Fibroblast of the aortic adventitia (primary cell): ENCODE measurements at places on chromosomes 11 and 22. TPM values are rescaled to one million over a fixed set of nuclear protein-coding genes. Genes with fewer than 3 reads are reported as not detected.

Gene HMOX1
- total RNA-seq, result 59.2 and 170 TPM in 2 replicates

Gene OR8D4
- 0.09 and 0.25 TPM in 2 replicates for total RNA-seq

Gene CBLIF
- total RNA-seq, result not detected in 2 replicates

Gene SLC22A25
- not detected in 2 replicates for total RNA-seq

Gene OR52E8
- total RNA-seq, result not detected in 2 replicates

Gene SLC6A5
- total RNA-seq, result not detected in 2 replicates

Gene GPHA2
- not detected in 2 replicates for total RNA-seq

Gene TRIM49D1
- not detected in 2 replicates for total RNA-seq

Gene BRSK2
- total RNA-seq, result 0.36 TPM in 1 of 2 replicates, not detected in the other

Gene BTBD18
- total RNA-seq, result 0.09 TPM in 1 of 2 replicates, not detected in the other

Gene TP53AIP1
- total RNA-seq, result not detected in 2 replicates

Gene OR6X1
- not detected in 2 replicates for total RNA-seq

Gene APOL5
- not detected in 2 replicates for total RNA-seq

Gene LSP1
- 18.7 and 40.2 TPM in 2 replicates for total RNA-seq

Gene CCDC81
- total RNA-seq, result 0.36 and 2.6 TPM in 2 replicates

Gene SLCO2B1
- total RNA-seq, result 2.0 TPM in 1 of 2 replicates, not detected in the other

DNA sequence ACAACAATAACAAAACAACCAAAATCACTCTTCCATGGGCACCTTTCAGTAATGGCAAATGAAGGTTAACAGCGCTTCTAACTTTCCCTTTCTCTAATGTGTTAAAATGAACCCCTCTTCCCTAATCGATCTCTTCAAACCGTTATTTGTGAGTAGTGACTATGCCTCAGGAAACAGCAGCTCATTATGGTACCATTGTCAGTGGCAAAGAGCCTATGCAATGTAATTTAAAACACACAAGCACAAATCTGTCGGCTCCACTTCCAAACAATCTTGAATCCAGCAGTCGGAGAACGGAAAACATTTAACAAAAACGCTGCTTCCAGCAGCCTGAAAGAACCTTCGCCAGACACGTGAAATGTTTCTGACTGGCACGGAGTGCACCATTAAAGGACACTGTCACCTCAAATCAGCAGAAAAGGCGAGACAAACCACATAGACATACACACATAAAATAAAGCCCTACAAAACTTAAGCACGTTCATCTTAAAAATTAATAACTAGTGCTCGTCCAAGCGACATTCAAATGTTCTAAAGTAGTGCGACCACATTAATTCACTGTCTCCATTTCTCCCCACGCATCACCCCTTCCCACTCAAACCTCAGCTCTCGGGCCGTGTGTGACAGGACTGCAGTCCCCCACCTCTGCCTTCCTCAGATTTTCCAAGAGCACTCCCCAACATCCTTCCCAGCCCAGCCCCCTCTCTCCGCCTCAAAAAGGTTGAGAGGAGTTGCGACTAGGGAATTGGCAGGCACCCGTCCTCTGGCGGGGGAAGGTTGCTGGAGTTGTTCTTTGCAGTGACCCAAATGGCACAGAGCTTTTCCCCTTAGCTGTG lies 748 bp downstream of the RAB30 start:
- DNase-seq, result peak; percentile 41

- DNase-seq, result peak; percentile 16
Observed at GRCh38 chr22:19287076-19287707, 4.3 kb downstream of the CLTCL1 start.

DNA sequence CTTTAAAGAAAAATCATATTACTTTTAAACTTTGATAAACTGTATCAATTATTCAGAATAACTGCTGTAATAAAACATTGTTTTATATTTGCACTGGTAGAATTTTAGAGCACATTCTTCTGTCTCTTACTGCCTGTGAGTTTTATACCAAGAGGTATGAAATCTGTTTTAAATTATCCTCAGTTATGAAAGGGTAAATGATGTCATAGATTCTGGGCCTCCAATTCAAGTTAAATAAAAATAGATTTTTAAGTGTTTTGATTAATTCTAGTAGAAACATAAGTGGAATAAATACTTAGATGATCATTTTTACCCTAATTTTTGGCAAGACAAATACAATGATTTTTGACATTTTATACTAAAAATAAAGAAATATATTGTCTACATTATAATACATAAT lies 93.0 kb downstream of the GUCY1A2 start:
- peak; percentile 52 for DNase-seq

DNA sequence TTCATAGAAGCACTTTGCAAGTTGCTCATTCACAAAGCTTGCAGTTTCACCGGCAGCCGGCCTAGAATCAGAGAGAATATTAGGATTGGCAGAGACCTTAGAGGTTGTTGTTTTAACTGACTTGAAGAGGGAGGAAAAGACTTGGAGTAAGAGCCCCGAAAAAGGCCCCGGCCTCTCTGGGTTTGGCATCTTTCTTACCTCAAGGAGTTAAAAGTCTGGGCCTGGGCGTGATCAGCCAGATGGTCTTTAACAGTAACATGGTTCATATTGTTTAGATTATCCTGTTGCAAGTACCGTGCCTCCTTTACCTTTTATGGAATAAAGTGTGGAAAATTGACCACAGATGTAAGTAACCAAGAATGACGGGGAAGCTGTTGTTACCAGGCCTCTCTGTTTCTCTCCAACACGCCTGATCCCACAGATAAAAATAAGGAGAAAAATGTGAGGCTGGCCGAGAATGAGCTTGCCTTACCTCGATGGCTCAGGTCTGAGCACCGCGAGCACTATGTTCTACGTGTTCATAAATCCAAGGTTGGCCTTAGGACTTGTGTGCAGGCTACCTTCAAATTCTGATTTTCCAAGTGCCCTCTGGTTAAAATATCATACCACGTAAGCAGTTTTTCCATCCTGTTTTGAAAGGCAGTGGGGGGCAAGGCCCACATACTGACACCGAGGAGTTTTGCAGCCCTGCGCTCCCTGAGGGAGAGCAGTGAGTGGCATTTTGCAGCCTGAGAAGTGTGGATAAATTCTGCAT lies 56.4 kb downstream of the PARVA start:
- DNase-seq, result peak; percentile 91

DNA sequence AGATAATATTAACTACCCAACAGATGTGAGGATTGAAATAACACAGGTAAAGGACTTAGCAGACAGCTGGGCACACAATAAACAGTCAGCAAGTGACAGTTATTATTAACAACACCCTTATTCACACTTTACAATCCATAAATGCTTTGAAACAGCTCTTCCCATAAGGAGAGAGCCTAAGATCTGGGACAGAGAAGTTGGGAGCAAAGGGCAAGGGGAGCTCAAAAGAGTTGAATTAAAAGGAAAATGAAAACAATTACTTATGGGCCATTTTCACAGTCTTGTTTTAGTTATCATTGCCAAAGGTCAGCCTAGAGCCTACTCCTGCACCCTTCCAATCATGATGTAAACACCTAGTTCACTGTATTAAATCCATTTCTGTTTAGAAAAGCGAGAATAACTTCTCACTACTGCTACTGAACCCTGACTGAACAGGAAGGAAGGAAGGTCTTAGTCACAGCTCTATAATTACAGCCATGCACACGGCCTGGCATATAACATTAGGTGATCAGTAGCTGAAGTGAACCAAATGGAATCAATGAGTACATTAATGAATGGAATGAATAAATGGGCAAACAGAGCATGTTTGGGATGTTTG lies 111.3 kb downstream of the PLEKHA7 start:
- DNase-seq, result no peak

- no peak for DNase-seq
Observed at GRCh38 chr22:16806401-16806800, 18.8 kb downstream of the XKR3 start.

- DNase-seq, result no peak
Observed at GRCh38 chr11:33273656-33274055, 16.5 kb downstream of the HIPK3 start.

- no peak for DNase-seq
Observed at GRCh38 chr11:3645552-3645951, 624 bp downstream of the ART1 start.

DNA sequence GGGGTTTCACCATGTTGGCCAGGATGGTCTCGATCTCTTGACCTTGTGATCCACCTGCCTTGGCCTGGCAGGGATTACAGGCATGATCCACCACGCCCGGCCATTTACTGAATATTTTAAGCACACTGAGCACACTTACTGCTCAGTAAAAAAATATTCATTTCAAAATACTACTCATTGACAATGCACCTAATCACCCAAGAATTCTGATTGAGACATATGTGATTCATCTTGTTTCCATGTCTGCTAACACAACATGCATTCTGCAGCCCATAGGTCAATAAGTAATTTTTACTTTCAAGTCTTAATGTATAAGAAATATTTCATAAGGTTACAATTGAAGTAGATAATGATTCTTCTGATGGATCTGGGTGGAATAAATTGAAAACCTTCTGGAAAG lies 4.2 kb upstream of the OR52J3 start:
- DNase-seq, result no peak

DNA sequence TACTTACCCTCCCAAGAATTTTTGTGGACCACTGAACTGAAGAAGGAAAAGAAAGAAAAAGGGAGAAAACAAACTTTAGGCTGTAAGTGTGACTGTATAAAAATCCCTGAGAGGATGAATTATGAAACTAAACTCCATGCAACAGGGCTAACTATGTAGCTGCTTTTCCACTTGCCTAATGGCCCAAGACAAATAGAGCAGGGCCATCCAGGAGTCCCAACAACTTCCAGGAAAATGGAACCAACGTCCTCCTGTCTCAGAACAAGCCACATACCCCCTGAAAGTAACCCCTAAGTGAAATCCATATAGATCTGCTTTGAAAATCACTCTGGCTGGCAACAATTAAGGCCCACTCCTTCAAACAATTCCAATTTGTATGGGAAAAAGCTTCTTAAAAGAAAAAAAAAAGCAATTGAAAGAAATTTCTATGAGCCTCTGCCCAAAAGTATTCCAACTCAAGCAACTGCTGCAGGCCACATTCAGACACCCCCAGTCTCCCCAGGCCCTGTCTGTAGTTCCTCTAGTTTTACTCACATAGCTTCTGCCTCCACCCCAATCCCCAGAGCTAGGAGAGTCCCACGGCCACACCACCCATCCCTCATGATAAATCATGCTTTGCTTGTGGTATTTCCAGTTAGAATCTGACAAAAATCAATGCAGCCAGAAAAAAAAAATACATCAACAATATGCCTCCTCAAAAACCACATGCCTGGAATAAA lies 12.7 kb downstream of the RBFOX2 start:
- no peak for DNase-seq

- no peak for DNase-seq
Observed at GRCh38 chr11:58086528-58086927, 38.8 kb downstream of the OR9I1 start.

DNA sequence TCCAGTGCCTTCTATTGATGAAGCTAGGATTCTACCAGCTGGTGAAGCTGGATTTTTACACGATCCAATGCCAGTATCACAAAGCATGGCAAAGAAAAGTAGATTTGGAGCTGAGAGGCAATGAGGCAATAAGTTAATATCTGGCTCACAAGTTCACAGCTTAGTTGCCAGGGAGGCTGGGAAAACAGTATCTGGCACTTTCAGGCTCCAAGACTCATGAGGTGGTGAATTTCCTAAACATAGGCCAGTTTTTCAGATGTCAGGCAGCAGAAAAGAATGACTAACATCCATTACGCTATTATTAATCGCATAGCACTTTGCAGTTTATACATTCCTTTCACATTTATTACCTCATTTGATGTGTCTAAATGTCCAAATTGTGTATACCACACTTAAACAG lies 122.7 kb downstream of the GRIA4 start:
- DNase-seq, result no peak
